ENCODE measurements at places on chromosomes 7 and 10. TPM values are rescaled to one million over a fixed set of nuclear protein-coding genes. Genes with fewer than 3 reads are reported as not detected.

The TSPAN33 gene
- total RNA-seq: 0.38 TPM

The SDK1 gene
- 0.81 TPM for total RNA-seq

The DRGX gene
- not detected for total RNA-seq

The MLXIPL gene
- not detected for total RNA-seq

The LRRC61 gene
- total RNA-seq: 0.19 TPM

The UPK3BL1 gene
- total RNA-seq: 14.8 TPM

The APBB1IP gene
- total RNA-seq: not detected

The ANKRD30A gene
- total RNA-seq: not detected

The LMTK2 gene
- 8.0 TPM for total RNA-seq

The STAMBPL1 gene
- 3.2 TPM for total RNA-seq

The RPA3 gene
- total RNA-seq: 16.3 TPM
